ENCODE measurements at places on chromosomes 3 and 15.

GRCh38 chr3:32998631-32999451, 47.4 kb downstream of the CCR4 start:
- no peak for DNase-seq

GRCh38 chr15:42474827-42475226, 16.1 kb downstream of the ZNF106 start:
- DNase-seq, result no peak

GRCh38 chr3:26091626-26092025, 301.7 kb downstream of the OXSM start:
- no peak for DNase-seq

- DNase-seq, result no peak
Measured at GRCh38 chr3:176505878-176506621, 691.2 kb downstream of the TBL1XR1 start.

DNA sequence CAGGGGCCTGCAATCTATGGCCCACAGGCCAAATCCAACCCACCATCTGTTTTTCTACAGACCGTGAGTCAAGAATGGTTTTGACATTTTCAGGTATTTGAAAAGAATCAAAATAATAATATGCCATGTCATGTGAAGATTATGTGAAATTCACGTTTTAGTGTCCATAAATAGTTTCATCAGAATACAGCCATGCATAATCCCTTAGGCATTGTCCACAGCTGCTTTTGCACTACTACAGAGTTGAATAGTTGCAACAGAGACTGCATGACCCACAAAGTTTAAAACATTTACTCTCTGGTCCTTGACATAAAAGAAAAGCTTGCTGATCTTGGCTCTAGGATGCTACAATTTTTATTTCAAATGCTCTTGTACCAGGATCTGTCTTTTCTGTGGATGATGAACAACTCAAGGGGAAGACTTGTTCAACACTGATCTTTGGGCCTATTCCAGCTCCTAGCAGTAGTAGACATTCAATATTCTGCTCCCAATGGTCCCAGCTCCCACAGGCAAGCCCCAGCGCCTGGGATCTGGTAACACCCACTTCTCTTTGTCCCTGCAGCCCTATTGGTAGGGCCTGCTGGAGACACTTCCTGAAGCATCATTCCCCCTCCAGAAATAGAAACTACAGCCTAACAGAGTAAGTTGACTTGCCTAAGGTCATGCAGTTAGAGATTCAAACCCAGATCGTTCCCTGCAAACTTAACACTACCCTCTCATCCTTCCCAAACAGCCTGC, 76.9 kb downstream of the MRPL46 start:
- no peak for DNase-seq

- no peak for DNase-seq
Measured at GRCh38 chr3:171986176-171986575, 53.2 kb upstream of the FNDC3B start.

DNA sequence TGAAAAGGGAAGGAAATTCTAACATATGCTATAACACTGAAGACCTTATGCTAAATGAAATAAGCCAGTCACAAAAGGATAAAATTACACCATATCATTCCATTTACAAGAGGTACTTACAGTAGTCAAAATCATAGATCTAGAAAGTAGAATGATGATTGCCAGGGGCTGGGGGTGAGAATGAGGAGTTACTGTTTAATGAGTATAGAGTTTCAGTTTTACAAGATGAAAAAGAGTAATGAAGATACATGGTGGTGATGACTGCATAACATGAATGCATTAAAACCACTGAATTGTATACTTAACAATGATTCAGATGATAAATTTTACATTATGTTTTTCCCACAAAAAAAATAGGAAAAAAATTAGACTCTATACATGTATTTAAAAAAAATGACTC, 152.6 kb downstream of the SCAPER start:
- DNase-seq, result no peak

DNA sequence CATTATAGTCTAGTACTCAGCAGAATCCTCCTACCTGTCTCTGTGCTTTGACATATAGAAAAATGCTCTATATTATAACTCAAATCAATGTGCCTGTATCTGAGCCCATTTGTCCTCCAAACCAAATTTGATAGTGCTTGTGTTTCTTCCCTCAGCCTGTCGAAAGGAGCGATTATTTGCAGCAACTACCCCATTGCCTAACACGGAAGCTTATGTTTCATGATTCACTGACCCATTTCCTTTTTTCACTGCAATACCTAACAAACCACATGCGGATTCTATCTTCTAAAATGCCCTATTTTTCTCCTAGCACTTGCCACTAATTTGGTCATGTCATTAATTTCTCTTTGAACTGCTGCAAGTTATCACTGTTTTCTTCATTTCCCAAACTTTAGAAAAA, 1220.6 kb upstream of the CADM2 start:
- no peak for DNase-seq

- no peak for DNase-seq
Measured at GRCh38 chr15:44300572-44300971, 12.1 kb downstream of the GOLM2 start.

- DNase-seq, result no peak
Measured at GRCh38 chr3:98180319-98180890, 13.9 kb downstream of the OR5H15 start.

DNA sequence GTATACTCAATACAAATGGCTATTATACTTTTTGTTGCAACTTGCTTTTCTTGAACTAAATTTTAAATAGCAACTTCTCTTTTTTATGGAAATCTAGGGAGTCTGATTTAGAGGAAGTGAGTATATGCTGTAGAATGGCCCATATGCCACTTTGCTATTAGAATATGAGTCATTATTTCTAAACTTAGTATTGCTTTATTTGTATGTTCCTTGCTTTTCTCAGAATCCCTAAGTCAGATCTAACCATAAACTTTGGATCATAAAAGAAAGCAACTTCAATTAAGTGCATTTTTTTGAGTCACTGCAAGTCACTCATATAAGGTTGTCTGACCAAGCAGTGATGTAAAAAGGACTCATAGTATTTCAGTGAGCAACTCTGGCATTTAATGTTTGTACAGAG, 17.5 kb upstream of the SPTSSB start:
- no peak for DNase-seq

GRCh38 chr3:140128217-140128616, 193.2 kb downstream of the CLSTN2 start:
- no peak for DNase-seq

DNA sequence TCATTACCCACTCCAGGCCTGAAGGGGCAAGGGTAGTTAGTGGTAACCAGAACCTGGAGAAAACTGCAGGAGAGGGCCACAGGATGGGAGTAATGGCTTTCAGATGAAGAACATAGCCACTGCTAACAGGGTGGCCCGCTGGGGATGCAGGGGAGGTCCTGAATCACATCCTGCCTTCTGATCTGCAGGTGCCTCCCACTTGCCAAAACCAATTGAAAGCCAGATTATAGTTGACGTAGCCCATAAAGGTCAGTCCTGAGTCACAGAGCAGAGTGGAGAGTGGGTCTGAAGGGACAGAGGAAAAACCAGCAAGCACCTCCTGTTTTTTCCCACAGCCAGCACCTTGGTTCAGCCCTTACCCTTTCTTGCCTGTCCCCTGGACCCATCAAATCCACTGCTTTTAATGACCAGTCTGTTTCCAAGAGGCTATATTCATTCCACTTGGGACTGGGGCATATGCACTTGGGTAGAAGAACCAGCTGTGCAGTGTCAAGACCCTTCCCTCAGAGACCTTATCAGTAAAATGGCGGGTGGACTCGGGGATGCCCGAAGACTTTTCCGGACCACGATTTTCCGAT, 646 bp upstream of the SLC35G2 start:
- DNase-seq, result peak; percentile 3

GRCh38 chr3:123380261-123380660, 68.6 kb downstream of the ADCY5 start:
- DNase-seq, result no peak

DNA sequence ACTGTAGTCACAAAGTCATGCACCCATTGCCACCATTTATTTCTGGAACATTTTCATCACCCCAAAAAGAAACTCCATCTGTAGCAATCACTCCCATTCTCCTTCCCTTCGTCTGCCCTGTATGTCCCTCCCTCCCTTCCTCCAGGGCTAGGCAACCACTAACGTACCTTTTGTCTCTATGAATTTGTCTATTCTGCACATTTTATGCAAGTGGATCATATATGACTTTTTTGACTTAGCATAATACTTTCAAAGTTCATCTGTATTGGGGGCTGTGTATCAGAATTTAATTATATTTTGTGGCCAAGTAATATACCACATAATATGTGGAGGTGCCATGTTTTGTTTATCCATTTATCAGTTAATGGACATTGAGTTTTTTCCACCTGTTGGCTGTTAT, 201.6 kb downstream of the FEZF2 start:
- no peak for DNase-seq

DNA sequence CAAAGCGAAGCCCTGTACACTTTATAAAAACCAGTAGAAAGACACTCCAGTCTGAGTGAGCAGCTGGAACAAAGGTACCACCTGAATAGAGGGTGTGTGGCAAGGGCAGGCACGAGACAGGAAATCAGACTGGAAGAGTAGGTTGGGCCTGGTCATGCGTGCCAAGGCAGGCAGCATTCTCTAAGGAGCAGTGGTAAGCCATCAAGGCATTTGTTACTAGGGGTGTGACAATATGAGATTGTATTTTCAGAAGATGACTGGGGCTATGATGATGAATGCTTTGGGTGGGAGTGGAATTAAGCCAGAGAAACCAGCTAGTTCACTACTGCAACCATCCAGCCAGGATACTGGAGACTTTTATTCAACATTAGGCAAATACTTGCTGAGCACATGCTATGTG, 5.0 kb downstream of the JMJD7 start:
- no peak for DNase-seq

DNA sequence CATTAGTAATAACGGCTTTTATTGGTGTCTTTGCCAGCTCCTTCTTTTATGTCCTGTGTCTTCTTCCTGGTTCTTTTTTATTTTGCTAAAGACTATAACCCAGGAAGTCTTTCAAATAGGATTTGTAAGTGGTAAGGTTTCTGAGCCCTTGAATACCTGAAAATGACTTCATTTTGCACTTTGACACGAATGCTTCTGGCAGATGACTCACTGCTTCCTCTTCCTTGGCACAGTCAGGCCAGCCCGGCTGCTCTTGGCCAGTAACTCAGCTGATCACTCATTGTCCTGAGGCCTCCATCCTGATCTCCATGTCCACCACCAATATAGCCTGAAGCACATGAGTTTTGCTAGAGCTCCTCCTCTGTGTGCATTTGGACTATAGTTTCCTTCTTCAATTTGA, 48.7 kb upstream of the NR2E3 start:
- no peak for DNase-seq

- DNase-seq, result no peak
Measured at GRCh38 chr15:91852741-91853510, 582 bp upstream of the SLCO3A1 start.

DNA sequence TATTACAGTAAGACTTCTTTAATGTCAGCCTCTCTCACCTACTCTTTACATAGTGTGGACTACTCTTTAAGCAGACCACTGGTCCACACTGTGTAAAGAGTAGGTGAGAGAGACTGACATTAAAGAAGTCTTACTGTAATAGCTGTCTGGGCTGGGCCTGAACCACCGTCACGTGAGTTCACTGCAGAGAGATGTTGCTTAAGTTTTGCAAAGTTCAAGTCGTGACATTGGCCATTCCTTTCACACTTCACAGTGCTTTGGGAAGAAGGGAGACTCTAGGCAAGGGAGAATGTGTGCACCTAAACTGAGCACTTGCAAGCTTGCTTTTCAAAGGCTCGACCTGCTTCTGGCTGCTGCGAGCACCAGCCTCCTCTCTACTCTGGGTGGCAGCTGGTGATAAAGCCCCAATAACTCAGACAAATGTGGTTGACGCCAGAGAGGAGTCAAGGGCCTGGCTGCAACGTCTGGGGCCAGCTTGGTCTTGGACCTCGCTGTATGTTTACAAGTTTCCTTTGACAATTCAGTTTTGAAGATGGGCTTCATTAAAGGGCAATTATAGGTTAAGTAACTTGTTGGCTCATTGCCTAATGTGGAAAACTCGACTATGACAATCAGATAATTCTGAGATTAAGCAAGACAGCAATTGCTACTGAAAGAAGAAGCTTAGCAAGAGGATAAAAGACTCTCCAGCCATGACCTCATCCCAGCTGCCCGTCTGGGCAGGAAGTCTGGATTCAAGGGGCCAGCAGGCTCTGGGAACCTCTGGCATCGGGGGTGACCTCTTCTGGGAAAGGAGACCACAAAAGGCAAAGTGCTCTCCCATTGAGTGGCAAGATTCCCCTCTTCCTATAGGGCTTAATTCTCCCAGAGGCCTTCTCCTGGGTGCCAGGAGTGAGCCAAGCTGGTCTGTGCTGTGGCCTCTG, 242.1 kb upstream of the TLE3 start:
- DNase-seq, result no peak

- DNase-seq, result no peak
Measured at GRCh38 chr3:39313289-39313688, 16.2 kb upstream of the CCR8 start.

DNA sequence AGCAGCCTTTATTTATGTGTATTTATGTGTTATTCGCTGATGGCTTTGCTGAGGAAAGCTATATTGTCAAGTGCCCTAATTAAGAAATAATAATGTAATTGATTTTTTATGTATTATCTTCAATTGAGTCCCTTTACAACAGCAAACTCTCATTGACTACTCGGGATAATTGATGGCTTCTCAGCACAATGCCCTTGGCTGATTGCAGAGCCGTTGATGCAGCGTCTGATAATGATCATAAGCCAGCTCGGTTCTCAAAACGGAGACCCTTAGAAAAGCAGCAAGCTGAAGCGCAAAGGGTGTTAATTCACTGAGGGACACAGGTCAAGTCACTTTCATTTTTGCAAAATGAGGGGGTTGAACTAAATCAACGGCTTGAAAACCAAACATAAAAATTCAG, 357.1 kb upstream of the KCNH8 start:
- DNase-seq, result no peak

DNA sequence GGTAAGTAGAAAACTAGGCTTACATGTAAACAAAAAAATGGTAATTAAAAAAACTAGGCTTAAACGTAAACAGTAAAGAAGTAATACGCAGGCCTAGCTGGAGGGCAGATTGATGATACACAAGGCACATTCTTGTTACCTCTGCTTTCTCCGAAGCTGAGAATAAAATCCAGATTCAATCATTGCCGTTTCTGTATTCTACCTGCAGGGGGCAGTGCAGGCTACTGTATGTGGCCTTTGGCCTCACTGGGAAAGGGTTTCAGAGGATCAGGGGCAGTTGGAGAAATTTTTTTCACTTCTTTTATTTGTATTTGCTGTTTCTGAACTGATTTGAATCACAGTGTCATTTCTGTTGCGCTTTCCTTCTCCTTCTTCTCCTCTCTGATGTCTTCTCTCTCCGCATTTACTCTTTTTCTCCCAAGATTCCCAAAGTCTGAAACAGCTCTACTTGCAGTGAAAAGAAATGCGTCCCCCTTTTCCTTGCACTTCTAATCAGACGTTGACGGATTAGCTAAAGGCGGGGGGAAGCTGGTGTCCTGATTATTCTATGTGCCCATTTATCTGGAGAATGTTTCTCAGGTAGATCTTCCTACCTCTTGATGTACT, 67.1 kb upstream of the MCTP2 start:
- DNase-seq, result no peak

GRCh38 chr3:127787071-127787490, 35.2 kb downstream of the MGLL start:
- no peak for DNase-seq

Data from thoracic aorta (tissue), 2 donors.